ENCODE measurements at places on chromosomes 4 and X. TPM values are rescaled to one million over a fixed set of nuclear protein-coding genes. Genes with fewer than 3 reads are reported as not detected.

DNA sequence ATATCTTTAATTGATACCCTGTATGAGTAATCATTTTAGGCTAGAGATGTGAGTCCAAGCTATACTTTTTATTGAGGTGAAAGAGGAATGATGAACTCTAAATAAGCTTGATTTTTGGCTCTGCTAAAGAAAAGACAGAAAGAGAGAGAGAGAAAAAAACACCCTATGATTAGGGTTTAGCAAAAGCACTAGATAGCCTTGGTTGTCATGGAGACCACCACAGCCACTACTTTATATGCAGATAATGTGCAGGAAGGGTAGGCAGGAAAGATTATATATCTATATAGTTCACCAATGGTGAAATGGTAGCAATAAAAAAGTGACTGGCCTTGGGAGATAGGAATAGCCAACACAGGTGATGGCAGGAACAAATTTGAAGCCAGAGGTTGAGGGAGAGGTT lies 69.9 kb upstream of the CAMK2D start:
- H3K36me3 ChIP-seq: no peaks in the 10 kb centered on the region
- no peak overlapping the region for H3K4me3 ChIP-seq
- H3K27ac ChIP-seq: no peak overlapping the region
- H3K4me1 ChIP-seq: no peaks in the 10 kb centered on the region
- DNase-seq: no peak
- peaks cover 8% of the 10 kb centered on the region for H3K27me3 ChIP-seq

Gene DCUN1D4
- 28.1 TPM for total RNA-seq

DNA sequence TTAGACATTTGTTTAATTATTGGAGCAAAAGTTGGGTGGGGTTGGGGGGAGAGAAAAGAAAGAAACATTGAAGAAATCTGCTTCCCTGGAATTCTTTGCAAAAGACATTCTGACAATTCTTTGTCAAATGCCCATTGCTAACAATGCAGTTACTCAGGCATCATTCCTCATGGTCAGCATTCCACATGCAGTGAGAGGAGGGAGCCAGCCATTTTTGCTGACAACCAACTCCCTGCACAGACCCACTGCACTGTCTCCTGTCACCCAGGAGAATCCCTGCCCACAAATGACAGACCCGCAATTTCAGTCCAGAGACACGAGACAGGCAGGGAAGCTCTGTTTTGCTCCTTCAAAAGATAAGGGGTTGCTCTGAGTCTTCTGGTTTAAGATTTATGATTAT lies 985.1 kb upstream of the SLIT2 start:
- H3K4me3 ChIP-seq: no peak overlapping the region
- no peaks in the 10 kb centered on the region for H3K4me1 ChIP-seq
- H3K27ac ChIP-seq: no peak overlapping the region
- no peaks in the 10 kb centered on the region for H3K36me3 ChIP-seq
- DNase-seq: no peak

DNA sequence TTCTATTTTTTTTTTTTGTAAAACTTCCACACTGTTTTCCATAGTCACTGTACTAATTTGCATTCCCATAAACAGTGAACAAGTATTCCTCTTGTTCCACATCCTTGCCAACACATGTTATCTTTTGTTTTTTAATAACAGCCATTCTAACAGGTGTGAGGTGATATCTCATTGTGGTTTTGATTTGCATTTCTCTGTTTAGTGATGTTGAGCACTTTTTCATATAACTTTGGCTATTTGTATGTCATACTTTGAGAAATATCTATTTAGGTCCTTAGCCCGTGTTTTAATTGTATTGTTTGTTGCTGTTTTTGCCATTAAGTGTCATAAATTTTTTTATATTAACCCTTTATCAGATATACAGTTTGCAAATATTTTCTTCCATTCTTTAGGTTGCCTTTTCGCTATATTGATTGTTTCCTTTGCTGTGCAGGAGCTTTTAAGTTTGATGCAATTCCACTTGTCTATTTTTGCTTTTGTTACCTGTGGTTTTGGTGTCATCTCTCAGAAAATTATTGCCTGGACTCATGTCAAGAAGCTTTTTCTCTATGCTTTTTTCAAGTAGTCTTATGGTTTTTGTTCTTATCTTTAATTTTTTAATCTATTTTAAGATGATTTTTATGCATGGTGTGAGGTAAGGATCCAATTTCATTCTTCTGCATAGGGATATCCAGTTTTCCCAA lies 27.9 kb upstream of the NDNF start:
- H3K27me3 ChIP-seq: peaks cover 4% of the 10 kb centered on the region
- H3K36me3 ChIP-seq: no peaks in the 10 kb centered on the region
- no peak overlapping the region for H3K4me3 ChIP-seq
- H3K27ac ChIP-seq: no peak overlapping the region

GRCh38 chr4:15956179-15956850 lies 6.7 kb downstream of the FGFBP2 start:
- no peaks in the 10 kb centered on the region for H3K27me3 ChIP-seq
- no peaks in the 10 kb centered on the region for H3K36me3 ChIP-seq
- H3K27ac ChIP-seq: no peak overlapping the region
- no peak overlapping the region for H3K4me3 ChIP-seq
- H3K4me1 ChIP-seq: no peaks in the 10 kb centered on the region
- peak; percentile 39 for DNase-seq

Gene SPOCK3
- not detected for total RNA-seq

Gene FRAS1
- not detected for total RNA-seq

GRCh38 chrX:153551135-153551534 lies 33.7 kb downstream of the ATP2B3 start:
- no peaks in the 10 kb centered on the region for H3K27me3 ChIP-seq
- no peaks in the 10 kb centered on the region for H3K4me1 ChIP-seq
- no peak overlapping the region for H3K27ac ChIP-seq
- no peak overlapping the region for H3K4me3 ChIP-seq
- no peaks in the 10 kb centered on the region for H3K36me3 ChIP-seq
- DNase-seq: no peak

GRCh38 chrX:19735244-19735643 lies 152.2 kb downstream of the SH3KBP1 start:
- H3K4me1 ChIP-seq: peaks cover 20% of the 10 kb centered on the region
- no peaks in the 10 kb centered on the region for H3K27me3 ChIP-seq
- H3K27ac ChIP-seq: no peak overlapping the region
- H3K4me3 ChIP-seq: peak overlapping the region; percentile 1
- no peak for DNase-seq
- H3K36me3 ChIP-seq: no peaks in the 10 kb centered on the region

Gene XPNPEP2
- total RNA-seq: 0.99 TPM

Gene ASMT
- not detected for total RNA-seq

DNA sequence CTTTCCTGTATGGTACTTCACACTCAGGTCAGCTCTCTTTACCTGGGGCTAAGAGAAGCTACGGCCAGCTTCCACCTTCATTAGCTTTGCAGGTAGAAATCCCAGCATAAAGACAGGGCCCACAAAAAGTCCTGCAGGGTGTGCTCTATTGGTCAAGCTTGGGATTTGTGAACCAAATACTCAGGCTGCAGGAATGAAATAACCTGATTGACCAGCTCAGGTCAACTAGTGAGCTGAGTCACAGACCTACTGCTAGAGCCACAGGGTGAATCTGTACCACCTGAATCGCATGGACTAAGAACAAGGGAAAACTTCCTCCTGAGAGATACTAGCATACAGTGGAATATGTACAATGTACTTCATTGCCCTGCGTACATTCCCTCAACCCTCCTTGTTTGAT lies 172.2 kb downstream of the HHIP start:
- H3K27ac ChIP-seq: no peak overlapping the region
- H3K27me3 ChIP-seq: no peaks in the 10 kb centered on the region
- no peak overlapping the region for H3K4me3 ChIP-seq
- no peaks in the 10 kb centered on the region for H3K36me3 ChIP-seq
- H3K4me1 ChIP-seq: no peaks in the 10 kb centered on the region

Gene AMER1
- total RNA-seq: 3.1 TPM

Gene RBM47
- 1.5 TPM for total RNA-seq

Gene RRH
- total RNA-seq: 0.27 TPM

DNA sequence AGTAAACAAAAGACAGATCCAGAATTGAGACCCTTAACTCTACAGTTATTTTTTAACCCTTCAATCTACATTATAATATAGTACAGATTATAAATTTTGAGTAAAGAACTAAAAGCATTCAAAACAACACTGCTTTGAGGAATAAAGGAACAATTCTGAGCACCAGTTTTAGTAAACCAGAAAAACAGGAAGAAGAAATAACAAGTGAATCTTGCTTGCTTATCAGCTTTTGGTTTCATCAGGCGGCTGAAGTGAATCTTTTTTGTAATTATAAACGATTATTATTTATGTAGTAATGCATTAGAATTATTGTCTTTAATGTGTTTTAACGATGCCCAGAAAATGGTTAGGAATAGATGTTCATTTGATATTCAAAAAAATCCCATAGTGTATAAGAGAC lies 305.4 kb downstream of the ARAP2 start:
- no peak for DNase-seq
- H3K4me3 ChIP-seq: no peak overlapping the region
- peaks cover 3% of the 10 kb centered on the region for H3K27me3 ChIP-seq
- no peaks in the 10 kb centered on the region for H3K4me1 ChIP-seq
- no peaks in the 10 kb centered on the region for H3K36me3 ChIP-seq
- no peak overlapping the region for H3K27ac ChIP-seq

DNA sequence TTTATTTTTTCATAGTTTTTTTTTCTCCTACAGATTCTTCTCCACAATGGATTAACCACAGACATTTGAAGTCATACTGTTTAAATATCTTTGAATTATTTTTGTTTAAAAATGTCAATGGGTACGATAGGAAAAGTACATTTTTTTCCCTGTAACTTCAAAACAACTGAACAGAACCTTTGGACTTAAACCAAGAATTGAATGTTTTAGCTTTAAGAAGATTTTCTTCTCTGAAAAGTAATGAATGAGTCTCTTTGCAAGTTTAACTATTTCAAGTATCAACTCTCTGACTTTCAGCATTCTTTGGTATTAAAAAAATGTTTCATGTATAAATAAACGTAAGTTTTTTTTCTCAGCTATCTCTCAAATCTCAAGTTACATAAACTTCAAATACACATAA lies 364.3 kb downstream of the FBXO8 start:
- H3K4me1 ChIP-seq: no peaks in the 10 kb centered on the region
- DNase-seq: no peak
- no peak overlapping the region for H3K4me3 ChIP-seq
- no peak overlapping the region for H3K27ac ChIP-seq
- H3K27me3 ChIP-seq: no peaks in the 10 kb centered on the region

GRCh38 chr4:47530801-47531200 lies 45.7 kb downstream of the ATP10D start:
- no peak for DNase-seq
- no peak overlapping the region for H3K4me3 ChIP-seq
- no peaks in the 10 kb centered on the region for H3K27me3 ChIP-seq
- H3K36me3 ChIP-seq: no peaks in the 10 kb centered on the region
- H3K4me1 ChIP-seq: peaks cover 30% of the 10 kb centered on the region

Gene UGT2B10
- total RNA-seq: not detected

- no peak for DNase-seq
- no peaks in the 10 kb centered on the region for H3K36me3 ChIP-seq
- H3K27me3 ChIP-seq: no peaks in the 10 kb centered on the region
- H3K27ac ChIP-seq: no peak overlapping the region
- H3K4me1 ChIP-seq: no peaks in the 10 kb centered on the region
- no peak overlapping the region for H3K4me3 ChIP-seq
These were observed 734.3 kb downstream of the STIM2 start for GRCh38 chr4:27594922-27595321.

- H3K27ac ChIP-seq: no peak overlapping the region
- peaks cover 18% of the 10 kb centered on the region for H3K4me1 ChIP-seq
- DNase-seq: no peak
- H3K4me3 ChIP-seq: no peak overlapping the region
- H3K36me3 ChIP-seq: peaks cover 66% of the 10 kb centered on the region
These were observed 37.7 kb downstream of the NOP14 start for GRCh38 chr4:2925496-2925895.

DNA sequence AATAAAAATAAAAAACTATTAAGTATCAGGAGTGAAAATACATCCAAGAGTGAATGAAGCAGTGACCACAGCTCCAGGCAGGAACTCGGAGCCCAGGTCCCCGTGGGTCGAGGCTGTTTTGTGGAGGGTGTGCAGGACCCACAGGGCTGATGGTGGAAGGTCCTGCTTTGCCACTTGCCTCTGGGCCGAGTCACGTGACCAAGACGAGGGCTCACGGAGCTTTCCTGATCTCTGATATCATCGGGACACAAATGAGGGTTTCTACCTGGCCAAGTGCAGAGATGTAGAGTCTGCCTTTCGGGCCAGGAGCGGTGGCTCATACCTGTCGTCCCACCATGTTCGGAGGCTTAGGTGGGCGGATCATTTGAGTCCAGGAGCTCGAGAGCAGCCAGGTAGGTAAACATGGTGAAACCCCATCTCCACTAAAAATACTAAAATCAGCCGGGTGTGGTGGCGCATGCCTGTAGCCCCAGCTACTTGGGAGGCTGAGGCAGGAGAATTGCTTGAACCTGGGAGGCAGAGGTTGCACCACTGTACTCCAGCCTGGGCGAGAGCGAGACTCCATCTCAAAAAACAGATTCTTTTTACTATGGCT lies 7.2 kb downstream of the SLC25A6 start:
- H3K4me1 ChIP-seq: peaks cover 9% of the 10 kb centered on the region
- no peaks in the 10 kb centered on the region for H3K27me3 ChIP-seq
- H3K36me3 ChIP-seq: peaks cover 53% of the 10 kb centered on the region

Gene UGT8
- not detected for total RNA-seq

- H3K4me1 ChIP-seq: no peaks in the 10 kb centered on the region
- H3K4me3 ChIP-seq: no peak overlapping the region
- H3K36me3 ChIP-seq: peaks cover 65% of the 10 kb centered on the region
- H3K27ac ChIP-seq: no peak overlapping the region
These were observed 345.7 kb downstream of the ARHGAP10 start for GRCh38 chr4:148077581-148077980.

DNA sequence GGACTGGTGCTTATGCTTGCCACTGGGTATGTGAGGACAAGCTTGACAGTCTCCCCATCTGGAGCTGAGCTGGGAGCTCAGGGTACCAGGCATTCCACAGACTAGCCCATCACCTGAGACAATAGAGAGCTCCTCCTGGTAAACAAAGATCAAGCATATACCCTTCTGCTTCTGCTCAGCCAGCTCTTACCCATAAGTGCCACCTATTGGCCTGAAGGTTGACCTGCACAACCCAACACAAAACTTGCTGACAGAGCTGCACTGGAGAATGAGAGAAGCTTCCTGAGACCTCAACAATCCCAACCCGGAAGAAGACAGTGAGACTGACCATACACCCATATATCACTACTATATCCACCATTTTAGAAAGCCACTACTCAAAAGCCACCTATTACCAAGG lies 1049.2 kb upstream of the INTU start:
- no peak overlapping the region for H3K4me3 ChIP-seq
- no peaks in the 10 kb centered on the region for H3K36me3 ChIP-seq
- no peak overlapping the region for H3K27ac ChIP-seq
- H3K4me1 ChIP-seq: no peaks in the 10 kb centered on the region
- H3K27me3 ChIP-seq: no peaks in the 10 kb centered on the region

Gene TFE3
- total RNA-seq: 44.2 TPM

- H3K36me3 ChIP-seq: no peaks in the 10 kb centered on the region
- peak overlapping the region; percentile 21 for H3K4me3 ChIP-seq
- no peak overlapping the region for H3K27ac ChIP-seq
- no peaks in the 10 kb centered on the region for H3K4me1 ChIP-seq
- peak; percentile 1 for DNase-seq
These were observed 65.9 kb upstream of the HPF1 start for GRCh38 chr4:169823685-169824084.
